NCI-H1092 treated with DMSO at 0.1 percent for 48 hours (cell line): ENCODE measurements at places on chromosomes 5 and 9.
A peak's percentile ranks its signal among the peaks of the same experiment; 100 is the strongest.

DNA sequence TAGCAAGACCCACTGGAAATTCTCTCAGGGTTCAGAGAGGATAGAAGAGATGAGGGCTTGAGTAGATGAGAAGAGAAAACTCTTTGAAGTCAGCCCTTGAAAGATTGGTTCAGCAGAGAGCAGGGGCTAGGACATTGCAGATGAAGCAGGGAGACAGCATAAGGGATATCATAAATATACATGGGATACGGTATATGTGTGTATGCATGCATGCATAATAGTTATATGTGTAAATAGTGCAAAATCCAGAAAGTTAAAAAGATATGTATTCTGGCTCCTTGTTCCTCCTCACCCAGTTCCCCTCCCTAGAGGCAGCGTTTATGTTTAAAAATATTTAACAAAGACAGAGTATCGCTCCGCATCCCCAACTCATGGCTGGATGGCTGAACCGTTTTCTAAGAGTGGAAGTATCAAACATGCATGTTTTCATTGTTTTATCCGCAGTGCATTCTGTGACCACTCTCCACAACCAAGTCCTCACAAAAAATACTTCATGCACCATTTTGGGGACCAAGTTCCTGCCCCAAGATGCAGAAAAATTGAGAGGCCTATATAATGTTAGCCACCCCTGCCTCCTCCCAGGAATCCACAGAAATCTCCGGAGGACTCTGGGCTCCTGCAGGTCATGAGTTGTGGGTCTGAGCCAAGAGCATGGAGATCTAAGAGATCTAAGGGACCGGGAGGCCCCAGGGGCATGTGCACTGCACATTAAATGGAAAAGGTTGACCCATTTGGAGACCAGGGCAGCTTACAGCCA, 119.5 kb downstream of the MTX3 start:
- no peak for DNase-seq

DNA sequence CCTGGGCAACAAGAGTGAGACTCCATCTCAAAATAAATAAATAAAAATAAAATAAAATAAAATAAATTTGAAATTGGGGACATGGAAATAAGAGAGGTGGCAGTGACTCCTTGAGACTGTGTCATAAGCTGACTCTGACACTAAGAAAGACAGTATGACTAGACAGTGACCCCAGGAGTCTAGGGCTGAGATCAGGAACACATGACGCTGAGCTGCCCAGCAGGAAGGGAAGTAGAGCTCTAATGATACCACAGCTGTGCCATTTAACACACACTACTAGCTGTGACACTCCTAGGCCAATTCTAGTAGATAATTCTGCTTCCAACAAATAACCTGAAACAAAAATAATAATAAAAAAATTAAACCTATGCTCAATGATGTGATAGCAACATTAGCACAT, 293.0 kb downstream of the SEC61B start:
- no peak for DNase-seq

- DNase-seq = no peak
These were observed 38.1 kb downstream of the SLC12A2 start for GRCh38 chr5:128121651-128122050.

- no peak for DNase-seq
These were observed 19.9 kb downstream of the GDA start for GRCh38 chr9:72169178-72169577.

GRCh38 chr9:131060900-131061630, 35.3 kb upstream of the AIF1L start:
- no peak for DNase-seq

DNA sequence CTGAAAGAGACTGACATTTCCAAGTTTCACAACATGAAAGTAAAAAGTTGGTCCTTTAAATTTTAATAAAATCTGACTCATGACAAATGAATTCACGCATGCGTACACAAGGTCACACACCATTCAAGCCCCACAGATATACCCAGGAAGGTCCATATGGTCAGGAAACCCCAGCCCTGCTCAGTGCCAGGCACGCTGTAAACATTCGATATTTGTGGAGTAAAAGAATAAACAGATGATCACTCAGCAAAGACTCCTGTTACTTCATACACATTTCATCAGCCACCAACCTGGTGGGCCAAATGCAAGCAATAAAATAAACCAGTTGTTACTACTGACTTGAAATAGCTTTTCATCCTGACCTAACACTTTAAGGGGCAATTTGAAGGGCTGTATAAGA, 158.0 kb upstream of the RETREG1 start:
- peak; percentile 8 for DNase-seq

DNA sequence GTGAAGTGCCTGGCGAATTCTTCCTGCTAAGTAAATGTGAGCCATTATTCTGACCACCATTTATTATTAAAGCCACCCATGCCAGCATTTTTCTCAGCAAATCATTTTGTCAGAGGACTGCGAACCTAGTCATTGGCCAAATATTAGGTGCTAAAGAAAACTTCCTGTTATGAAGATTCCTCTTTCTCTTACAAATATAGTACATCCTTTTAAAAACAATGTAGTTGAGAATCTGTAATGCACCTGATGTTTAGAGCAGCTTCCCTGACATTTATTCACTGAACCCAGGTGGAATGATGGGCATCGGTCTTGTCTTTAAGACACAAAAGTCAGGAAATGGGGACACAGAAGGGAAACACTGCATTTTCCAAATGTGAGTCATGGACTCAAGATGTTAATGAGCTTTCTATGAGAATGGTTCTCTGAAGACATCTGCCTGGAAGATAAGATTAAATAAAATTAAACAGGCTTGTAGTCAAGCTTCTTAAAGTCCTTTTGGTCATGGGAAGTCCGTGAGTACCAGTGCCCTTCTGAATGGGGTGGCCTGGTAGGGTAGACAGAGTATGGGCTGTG, 290.6 kb downstream of the FBXL7 start:
- no peak for DNase-seq

- no peak for DNase-seq
These were observed 69.6 kb downstream of the PTPDC1 start for GRCh38 chr9:94153905-94154304.

DNA sequence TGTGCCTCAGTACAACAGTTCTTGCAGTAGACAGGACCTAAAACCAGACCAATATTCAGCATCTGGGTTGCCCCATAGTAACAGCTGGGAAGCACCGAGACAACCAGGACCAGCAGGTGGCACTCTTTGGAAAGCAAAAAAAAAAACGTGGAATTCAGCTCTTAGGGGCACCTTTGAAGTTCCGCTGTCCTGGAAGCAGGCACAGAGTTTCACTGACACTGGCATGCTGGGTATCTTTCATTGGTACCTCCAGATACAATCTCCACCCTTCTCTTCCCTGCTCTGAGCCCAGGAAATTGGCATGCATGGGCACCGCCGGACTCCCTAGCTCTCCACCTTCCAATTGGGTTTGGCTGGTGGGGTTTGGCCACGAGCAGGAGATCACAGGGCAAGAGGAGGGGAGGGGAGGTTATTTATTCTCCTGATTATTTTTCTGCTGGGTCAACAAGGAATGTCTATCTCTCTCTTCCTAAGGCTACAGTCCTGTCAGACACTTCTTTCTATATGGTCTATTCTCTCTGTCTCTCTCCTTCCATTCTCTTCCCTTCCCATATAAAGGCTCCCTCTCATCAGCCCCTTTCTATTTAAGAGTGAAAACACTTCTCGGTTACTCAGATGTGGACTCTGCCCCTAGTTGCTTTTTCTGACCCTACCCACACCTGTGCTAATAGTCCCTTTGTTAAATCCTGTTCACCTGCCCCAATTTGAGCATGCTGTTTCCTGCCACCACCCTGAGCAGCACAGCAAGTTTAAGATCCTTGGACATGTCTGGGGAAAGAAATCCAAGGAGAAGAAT, 1.9 kb upstream of the IDNK start:
- peak; percentile 42 for DNase-seq

GRCh38 chr9:35749515-35750255, 598 bp downstream of the RGP1 start:
- DNase-seq = no peak

- no peak for DNase-seq
These were observed 45.3 kb upstream of the NKD2 start for GRCh38 chr5:963310-963672.

DNA sequence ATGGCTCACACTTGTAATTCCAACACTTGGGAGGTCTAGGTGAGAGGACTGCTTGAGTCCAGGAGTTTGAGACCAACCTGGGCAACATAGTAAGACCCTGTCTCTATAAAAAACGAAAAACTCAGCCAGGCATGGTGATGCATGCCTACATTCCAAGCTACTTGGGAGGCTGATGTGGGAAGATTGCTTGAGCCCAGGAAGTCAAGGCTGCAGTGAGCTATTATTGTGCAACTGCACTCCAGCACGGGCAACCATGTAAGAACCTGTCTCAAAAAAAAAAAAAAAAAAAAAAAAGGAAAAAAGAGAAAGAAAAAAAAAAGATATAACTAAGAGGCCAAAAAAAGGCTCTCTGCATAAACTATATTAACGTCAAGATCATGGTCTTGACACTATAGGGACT, 27.3 kb downstream of the GIN1 start:
- DNase-seq = no peak

DNA sequence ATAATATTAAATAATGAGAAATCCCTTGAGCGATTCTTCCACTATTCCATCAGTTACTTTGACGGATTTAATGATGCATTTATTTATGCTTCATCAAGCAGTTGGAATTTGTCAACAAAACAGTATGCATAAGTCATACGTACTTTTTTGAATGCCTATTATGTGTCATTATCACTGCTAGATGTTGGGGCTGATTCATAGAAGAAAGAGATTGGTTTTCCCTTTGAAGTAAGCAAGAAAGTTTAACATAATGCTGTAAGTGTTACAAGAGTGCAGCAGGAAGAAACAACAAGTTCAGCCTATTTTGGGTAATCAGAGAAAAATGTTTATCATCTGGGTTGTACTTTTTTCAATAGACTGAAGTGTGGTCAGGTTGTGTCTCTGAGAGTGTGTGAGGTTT, 121.2 kb upstream of the RANBP3L start:
- DNase-seq = no peak

DNA sequence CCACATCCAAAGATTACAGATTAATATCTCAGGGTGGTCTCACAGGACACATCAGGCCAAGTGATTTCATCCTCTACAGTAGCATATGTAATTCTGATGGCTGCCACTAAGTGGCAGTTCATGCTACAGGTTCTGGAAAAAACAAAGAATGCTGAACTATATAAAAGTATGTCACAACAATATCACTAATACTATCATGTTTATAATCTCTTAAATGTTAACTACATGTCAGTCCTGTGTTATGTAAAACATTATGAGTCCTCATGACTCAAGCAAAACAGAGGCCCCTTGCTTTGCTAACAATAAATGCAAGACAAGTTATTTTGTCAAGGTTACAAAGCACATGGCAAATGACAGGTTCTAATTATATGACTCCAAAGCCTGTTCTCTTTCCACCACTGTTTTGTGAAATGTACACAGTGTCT, 233.2 kb downstream of the FBXL17 start:
- no peak for DNase-seq

DNA sequence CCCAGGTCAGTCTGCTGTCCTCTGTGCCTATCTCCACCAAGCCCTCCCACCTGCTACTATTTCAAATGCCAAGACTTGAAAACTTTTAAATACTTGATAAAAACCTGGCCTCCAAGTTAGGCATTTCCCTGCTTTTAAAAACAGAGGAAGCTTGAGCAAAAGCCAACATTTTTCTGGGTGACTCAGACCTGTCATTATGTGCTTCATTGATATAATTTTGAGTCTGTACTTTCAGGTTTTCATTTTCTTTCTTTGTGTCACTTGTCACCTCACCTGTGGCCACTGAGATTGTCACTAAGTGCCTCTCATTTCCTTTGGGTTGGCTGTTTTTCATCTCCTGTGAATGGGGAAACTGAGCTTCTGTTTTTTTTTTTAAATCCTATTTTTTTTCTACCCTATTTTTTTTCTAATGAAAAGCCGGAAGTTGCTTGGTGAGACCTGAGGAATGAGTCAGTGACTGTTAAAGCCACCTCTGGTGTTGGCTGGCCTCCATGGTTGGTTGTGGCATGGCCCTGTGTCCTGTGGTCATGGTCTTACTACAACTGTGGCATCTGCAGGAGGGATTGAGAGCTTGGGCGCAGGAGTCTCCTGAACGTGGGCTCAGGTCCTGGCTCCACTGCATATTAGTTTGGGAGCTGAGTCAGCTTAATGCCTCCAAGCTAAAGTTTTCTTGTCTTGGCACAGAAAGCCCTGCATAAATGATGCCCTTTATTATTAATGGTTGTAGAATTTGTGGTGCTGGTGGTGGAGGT, 56.7 kb downstream of the ARHGAP26 start:
- no peak for DNase-seq

DNA sequence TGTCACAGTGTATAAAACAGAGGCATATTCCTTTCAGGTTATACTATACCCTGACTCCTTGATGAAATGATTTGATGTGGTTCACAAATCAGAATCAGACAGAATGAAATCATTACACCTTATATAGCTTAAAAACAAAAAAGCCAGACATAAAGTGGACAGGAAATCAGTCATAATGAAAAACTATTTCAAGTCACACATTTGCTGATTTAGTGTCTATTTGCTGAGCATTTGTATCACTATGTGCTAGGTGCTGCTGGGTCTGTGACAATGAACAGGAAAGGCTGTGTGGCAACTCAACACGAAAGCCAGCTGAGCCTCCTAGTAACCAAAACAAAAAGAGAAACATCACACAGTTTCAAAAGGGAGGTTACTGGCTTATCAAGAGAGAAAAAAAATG, 194.0 kb downstream of the EFNA5 start:
- no peak for DNase-seq

- no peak for DNase-seq
These were observed 12.8 kb downstream of the NKD2 start for GRCh38 chr5:1021136-1021968.

GRCh38 chr5:11429254-11429653, 475.0 kb downstream of the CTNND2 start:
- DNase-seq = no peak

DNA sequence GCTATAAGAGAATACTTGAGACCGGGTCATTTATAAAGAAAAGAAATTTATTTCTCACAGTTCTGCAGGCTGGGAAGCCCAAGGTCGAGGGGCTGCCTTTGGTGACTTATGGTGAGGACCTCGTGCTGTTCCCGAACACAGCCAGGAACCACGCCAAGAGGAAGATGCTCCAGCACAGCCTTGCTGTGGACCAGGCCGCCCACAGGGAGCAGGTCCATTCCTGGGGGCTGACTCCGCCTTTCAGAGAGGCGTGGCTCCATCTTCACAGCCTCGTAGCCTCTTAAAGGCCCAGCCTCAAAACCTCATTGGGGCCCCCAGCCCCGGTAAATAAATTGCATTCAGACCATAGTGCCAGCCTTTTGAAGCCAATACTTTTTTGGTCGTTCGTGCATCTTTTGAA, 93.5 kb upstream of the CACNA1B start:
- no peak for DNase-seq
